ENCODE measurements at places on chromosomes 5 and 9.

DNA sequence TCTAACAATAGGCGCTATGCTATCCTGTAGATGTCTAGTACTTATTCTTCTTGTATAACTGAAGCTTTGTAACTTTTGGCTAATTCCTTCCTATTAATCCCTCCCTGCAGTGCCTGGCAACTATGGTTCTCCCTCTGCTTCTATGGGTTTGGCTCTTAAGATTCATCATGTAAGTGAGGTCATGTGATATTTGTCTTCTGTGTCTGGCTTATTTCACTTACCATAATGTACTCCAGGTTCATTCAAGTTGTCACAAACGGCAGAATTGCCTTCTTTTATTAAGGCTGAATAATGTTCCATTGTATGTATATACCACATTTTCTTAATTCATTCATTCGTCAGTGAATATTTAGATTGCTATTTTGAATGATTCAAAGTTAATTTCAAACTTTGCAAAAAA lies 149.9 kb upstream of the GAS1 start:
- no peak for DNase-seq

DNA sequence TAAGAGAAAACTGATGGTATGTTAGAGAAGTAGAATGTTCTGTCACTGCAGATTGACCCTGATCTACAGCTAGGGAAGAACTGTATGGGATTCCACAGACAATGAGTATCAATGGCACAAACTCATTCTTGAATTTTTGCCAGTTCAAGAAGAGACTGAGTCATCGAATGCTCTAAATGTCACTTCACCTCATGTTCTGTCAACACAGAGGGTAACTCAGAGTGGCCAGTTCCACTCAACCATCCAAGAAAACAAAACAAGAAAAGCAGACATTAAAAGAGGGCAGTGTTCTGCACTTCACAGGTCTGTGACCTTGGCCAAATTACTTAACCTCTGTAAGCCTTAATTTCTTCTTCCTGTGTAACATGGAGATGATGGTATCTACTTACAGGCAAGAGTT lies 132.2 kb upstream of the HMHB1 start:
- DNase-seq = no peak

GRCh38 chr9:22469928-22470544 lies 23.4 kb downstream of the DMRTA1 start:
- peak; percentile 21 for DNase-seq

- DNase-seq = no peak
Measured at GRCh38 chr9:113963017-113963620, 87.0 kb downstream of the ZNF618 start.
